ENCODE measurements at places on chromosomes 3 and 15. TPM values are rescaled to one million over a fixed set of nuclear protein-coding genes. Genes with fewer than 3 reads are reported as not detected.

The OCA2 gene
- total RNA-seq = not detected

GRCh38 chr15:74165461-74165860 lies 8.0 kb upstream of the ISLR start:
- no peaks in the 10 kb centered on the region for H3K36me3 ChIP-seq
- no peaks in the 10 kb centered on the region for H3K4me1 ChIP-seq
- H3K27me3 ChIP-seq = no peaks in the 10 kb centered on the region
- H3K27ac ChIP-seq = no peak overlapping the region
- no peak for DNase-seq

- H3K36me3 ChIP-seq = no peaks in the 10 kb centered on the region
- peak; percentile 81 for DNase-seq
- H3K27me3 ChIP-seq = no peaks in the 10 kb centered on the region
- H3K4me3 ChIP-seq = peak overlapping the region; percentile 10
Observed at GRCh38 chr3:56923526-56924224, 121.9 kb upstream of the ARHGEF3 start.

- H3K27me3 ChIP-seq = no peaks in the 10 kb centered on the region
- no peak for DNase-seq
- H3K27ac ChIP-seq = no peak overlapping the region
- no peaks in the 10 kb centered on the region for H3K4me1 ChIP-seq
Observed at GRCh38 chr15:39153058-39153714, 427.7 kb upstream of the THBS1 start.

DNA sequence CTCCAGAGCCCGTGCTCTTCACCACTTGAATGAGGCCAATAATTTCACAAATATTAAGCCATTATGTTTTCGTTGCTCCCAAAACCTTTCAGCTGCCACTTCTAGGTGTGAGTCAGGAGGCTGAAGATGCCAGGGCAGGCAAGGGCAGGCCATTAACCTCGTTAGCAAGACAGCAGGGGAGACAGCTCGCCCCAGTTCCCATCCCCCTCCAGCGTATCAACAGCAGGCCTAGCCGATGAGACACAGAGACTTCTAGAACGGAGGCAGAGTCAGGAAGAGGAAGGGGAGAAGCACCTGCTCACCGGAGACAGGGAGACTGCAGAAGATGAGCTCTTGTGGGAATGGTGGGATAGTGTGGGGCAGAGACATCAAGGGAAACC lies 28.0 kb upstream of the PLA2G4E start:
- H3K36me3 ChIP-seq = no peaks in the 10 kb centered on the region
- no peaks in the 10 kb centered on the region for H3K27me3 ChIP-seq
- H3K4me1 ChIP-seq = no peaks in the 10 kb centered on the region
- H3K4me3 ChIP-seq = no peak overlapping the region
- DNase-seq = no peak
- no peak overlapping the region for H3K27ac ChIP-seq

DNA sequence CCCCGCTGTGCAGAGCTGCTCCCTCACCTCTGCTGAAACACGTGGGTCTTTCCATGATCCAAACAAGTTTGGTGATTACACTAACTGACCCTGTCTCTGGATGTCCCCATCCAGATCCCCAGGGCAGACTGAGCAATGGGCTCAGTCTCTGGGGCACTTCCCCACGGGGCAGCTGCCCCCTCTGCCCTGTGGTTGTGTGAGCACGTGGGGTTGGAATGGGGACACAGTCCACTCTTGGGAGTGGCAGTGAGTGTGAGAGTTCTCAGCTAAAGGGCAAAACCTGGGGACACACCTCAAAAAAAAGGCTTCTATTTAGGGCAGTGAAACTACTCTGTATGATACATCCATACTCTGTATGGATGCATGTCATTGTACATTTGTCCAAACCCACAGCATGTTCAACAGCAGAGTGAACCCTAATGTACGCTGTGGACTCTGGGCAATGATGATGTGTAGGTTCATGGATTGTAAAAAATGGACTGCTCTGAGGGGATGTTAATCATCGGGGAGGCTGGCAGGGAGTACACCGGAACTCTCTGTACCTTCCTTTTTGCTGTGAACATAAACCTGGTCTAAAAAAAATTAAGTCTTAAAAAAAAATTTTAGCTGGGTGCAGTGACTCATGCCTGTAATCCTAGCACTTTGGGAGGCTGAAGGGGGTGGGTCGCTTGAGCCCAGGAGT lies 49.9 kb upstream of the BLM start:
- peaks cover 2% of the 10 kb centered on the region for H3K4me1 ChIP-seq
- no peaks in the 10 kb centered on the region for H3K27me3 ChIP-seq

The SPINT1 gene
- total RNA-seq = 1.00 TPM

DNA sequence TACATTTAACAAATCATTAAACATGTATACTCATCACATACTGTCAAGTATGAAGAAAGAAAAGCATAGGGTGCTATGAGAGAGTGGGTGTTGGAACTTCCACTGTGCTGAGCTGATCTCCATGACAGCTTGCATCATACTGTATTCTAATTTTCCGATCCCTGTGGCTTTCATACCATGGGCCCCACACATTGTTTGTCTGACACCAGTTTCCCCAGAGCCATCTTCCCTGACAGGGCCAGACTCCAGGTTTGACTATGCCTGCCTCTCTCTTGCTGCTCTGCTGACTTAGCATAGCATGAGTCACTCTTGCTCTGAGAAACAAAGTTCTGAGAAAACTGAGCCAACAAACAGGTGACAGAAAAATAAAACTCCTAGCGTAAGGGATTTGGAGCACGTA lies 37.0 kb upstream of the CASR start:
- H3K27me3 ChIP-seq = no peaks in the 10 kb centered on the region
- DNase-seq = no peak
- no peaks in the 10 kb centered on the region for H3K4me1 ChIP-seq
- no peak overlapping the region for H3K27ac ChIP-seq

The TNIK gene
- 61.6 TPM for total RNA-seq

DNA sequence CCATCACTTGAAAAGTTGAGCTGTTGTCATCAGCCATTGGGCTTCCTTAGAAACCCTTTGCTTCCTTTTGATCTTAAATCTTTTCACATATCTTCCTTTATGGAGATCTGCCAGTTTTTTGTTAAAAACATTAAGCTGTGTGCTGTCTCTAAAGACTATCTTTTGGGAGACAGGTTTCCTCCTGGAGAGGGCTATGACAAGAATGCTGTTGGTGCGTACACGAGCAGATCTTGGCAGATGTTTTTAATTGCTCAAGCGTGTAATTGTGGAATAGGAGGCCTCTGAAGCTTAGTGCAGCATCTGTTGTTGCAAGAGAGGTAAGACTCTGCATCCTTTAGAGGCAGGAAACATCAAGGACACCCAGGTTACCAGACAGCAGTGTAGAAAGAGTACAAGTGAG lies 56.8 kb downstream of the PHLDB2 start:
- H3K27ac ChIP-seq = no peak overlapping the region
- H3K4me1 ChIP-seq = no peaks in the 10 kb centered on the region
- H3K27me3 ChIP-seq = no peaks in the 10 kb centered on the region
- no peaks in the 10 kb centered on the region for H3K36me3 ChIP-seq

- no peak for DNase-seq
- no peak overlapping the region for H3K27ac ChIP-seq
- H3K27me3 ChIP-seq = no peaks in the 10 kb centered on the region
- H3K4me3 ChIP-seq = no peak overlapping the region
- no peaks in the 10 kb centered on the region for H3K36me3 ChIP-seq
Observed at GRCh38 chr3:139695007-139695406, 17.2 kb upstream of the NMNAT3 start.

DNA sequence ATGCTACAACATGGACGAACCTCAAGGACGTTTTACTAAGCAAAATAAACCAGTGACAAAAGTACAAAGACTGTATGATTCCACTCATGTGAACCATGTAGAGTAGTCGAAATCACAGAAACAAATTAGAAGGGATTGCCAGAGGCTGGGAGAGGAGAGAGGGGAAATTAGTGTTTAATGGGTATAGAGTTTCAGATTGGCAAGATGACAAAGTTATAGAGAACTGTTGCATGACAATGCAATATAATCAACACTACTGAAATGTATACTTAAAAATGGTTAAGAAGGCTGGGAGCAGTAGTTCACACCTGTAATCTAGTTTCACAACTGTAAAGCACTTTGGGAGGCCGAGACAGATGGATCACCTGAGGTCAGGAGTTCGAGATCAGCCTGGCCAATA lies 36.9 kb downstream of the PLS1 start:
- no peaks in the 10 kb centered on the region for H3K4me1 ChIP-seq
- H3K27ac ChIP-seq = no peak overlapping the region
- H3K27me3 ChIP-seq = no peaks in the 10 kb centered on the region
- no peak overlapping the region for H3K4me3 ChIP-seq
- DNase-seq = no peak
- H3K36me3 ChIP-seq = no peaks in the 10 kb centered on the region

The ATP13A5 gene
- not detected for total RNA-seq

The CCDC33 gene
- not detected for total RNA-seq

DNA sequence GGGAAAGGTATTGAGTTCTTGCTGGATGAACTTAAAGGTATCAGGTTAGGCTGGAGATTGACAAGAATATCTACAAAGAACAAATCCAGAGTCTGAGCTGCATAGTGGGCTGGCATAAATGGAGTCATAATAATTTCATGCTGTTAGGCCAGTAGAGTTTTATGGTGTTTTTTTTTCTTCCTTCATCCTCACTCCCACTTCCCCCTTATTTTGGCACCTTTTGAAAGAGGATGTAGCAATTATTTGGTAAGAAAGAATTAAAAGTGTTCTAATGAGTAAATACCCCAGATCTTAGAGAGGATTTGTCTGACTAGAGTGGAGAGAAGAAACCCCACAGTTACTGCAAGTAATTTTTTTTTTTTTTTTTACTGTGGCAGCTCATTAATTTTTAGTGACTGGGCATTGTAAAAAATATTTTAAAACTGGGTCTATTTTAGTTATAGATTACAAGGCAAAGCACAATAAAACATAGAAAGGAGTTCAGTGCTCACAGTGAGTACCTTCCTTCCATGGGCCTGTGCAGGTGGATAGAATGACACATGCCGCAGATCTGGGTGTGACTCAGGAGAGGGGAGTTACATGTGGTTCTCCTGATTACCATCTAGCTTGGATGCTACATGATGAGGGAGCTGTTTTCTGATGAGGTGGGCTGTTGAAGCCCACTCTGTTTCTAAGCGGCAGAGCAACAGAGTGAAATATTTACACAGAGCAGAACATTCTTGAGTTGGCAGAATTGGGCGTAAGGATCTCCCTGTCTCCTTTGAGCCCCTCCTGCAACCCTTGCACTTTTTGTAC lies 5.3 kb downstream of the EDEM1 start:
- no peaks in the 10 kb centered on the region for H3K36me3 ChIP-seq
- no peak for DNase-seq
- H3K27me3 ChIP-seq = no peaks in the 10 kb centered on the region
- H3K4me3 ChIP-seq = no peak overlapping the region
- peak overlapping the region; percentile 59 for H3K27ac ChIP-seq

The IGF1R gene
- 124 TPM for total RNA-seq

- H3K4me3 ChIP-seq = no peak overlapping the region
- no peaks in the 10 kb centered on the region for H3K4me1 ChIP-seq
- DNase-seq = no peak
Observed at GRCh38 chr3:53550005-53550620, 55.7 kb downstream of the CACNA1D start.

The SLC6A1 gene
- total RNA-seq = not detected

DNA sequence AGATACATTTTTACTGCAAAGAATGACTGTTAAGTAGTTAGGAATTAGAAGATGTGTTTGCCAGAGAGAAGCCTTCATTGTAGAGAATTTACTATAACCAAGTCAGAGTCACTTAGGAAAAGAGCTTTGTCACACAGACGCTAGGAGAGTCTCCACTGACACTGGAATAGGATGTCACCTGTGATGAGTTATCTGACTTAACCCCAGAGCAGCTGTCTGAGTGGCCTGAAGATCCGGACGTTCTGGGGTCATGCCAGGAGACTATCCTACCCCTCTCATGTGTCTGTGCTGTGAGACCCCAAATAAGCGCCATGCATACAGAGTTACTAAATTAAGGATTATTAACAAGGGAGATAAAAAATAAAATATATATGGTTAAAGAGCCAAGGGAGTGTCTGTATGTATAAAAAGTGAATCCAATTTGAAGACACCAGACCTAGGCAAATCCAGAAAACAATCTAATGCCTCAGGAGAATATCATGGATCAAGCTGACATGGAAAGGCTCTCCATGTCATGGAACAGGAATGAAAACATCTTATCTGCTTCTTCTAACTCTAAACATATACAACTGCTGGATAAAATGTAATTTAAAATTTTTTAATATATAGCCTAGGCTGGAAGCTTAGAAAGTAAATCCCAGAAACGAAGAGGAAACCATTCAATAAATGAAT lies 43.5 kb downstream of the ITGB5 start:
- no peaks in the 10 kb centered on the region for H3K27me3 ChIP-seq
- H3K27ac ChIP-seq = no peak overlapping the region
- no peak for DNase-seq
- H3K4me1 ChIP-seq = no peaks in the 10 kb centered on the region
- H3K36me3 ChIP-seq = no peaks in the 10 kb centered on the region

- no peaks in the 10 kb centered on the region for H3K4me1 ChIP-seq
- H3K36me3 ChIP-seq = no peaks in the 10 kb centered on the region
- no peak overlapping the region for H3K4me3 ChIP-seq
- DNase-seq = no peak
- no peaks in the 10 kb centered on the region for H3K27me3 ChIP-seq
Observed at GRCh38 chr3:6022621-6023020, 835.1 kb downstream of the EDEM1 start.

The GOLGA6A gene
- 0.29 TPM for total RNA-seq

The MYEF2 gene
- total RNA-seq = 17.8 TPM

All from naive thymus-derived CD4-positive, alpha-beta T cell (primary cell).